ENCODE measurements at places on chromosomes 7 and 10. TPM values are rescaled to one million over a fixed set of nuclear protein-coding genes. Genes with fewer than 3 reads are reported as not detected.
A peak's percentile ranks its signal among the peaks of the same experiment; 100 is the strongest.

DNA sequence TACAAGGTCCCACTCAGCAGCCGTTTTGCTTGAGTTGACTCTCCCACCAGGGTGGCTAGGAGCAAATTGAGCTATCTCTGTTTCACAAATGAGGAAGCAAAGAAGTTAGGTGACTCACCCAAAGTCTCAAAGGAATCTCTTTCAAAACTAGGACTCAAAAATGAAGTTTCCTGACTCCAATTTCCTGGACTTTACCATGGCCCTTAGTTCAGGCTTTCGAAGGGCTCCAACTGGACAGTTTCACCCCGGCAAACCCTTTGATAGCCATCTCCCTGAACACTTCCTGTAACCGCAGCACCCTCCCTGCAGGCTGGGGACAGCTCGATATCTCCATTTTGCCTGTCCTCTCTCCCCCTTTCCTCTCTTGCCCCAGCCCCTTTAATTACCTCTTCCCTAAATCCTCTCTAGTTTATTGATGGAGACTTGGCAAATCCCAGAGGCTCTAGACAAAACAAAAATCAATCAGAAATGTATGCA is 4.7 kb upstream of the AFAP1L2 start:
- H3K36me3 ChIP-seq = no peaks in the 10 kb centered on the region
- no peak for DNase-seq

DNA sequence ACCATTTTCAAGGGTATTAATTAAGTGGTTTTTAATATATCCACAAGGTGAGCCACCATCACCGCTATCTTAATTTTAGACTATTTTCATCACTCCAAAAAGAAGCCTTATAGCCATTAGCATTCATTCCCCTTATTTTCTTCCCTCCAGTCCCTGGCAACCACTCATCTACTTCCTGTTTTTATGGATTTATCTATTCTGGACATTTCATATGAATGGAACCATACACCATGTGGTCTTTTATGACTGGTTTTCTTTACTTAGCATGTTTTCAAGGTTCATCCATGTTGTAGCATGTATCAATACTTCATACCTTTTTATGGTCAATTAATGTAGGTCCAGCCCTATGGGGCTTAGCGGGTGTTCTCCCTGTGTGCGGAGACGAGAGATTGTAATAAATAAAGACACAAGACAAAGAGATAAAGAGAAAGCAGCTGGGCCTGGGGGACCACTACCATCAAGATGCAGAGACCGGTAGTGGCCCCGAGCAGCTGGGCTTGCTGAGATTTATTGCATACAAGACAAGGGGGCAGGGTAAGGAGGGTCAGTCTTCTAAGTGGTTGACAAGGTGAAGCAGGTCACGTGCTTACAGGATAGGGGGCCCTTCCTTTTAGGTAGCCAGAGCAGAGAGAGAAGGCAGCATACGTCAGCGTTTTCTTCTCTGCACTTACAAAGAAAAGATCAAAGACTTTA is 14.6 kb downstream of the WBP1L start:
- no peak for DNase-seq
- peak overlapping the region; percentile 48 for H3K27ac ChIP-seq
- no peaks in the 10 kb centered on the region for H3K36me3 ChIP-seq
- H3K4me3 ChIP-seq = no peak overlapping the region
- H3K27me3 ChIP-seq = no peaks in the 10 kb centered on the region
- H3K4me1 ChIP-seq = peaks cover 14% of the 10 kb centered on the region

DNA sequence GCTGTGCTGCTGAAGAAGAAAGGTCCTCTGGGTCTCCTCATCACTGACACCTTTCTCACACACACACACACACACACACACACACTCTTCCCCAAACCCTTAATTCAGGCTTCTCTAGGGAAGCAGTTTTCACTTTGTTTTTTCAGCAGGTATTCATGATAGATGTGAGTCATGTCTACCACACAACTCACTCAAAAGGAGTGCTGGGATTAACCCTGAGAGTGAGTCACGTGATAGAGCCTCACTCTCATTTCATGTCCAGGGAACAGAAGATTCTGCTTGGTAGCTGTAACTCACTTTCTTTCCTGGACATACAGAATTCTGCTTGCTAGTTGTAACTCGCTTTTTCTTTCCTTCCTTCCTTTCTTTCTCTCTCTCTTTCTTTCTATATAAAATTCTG is 45.4 kb downstream of the VIM start:
- no peak overlapping the region for H3K27ac ChIP-seq
- no peak for DNase-seq
- no peaks in the 10 kb centered on the region for H3K4me1 ChIP-seq
- H3K4me3 ChIP-seq = no peak overlapping the region

GRCh38 chr10:70555371-70555770 is 47.2 kb downstream of the PRF1 start:
- no peaks in the 10 kb centered on the region for H3K4me1 ChIP-seq
- no peak overlapping the region for H3K27ac ChIP-seq
- no peaks in the 10 kb centered on the region for H3K27me3 ChIP-seq
- no peaks in the 10 kb centered on the region for H3K36me3 ChIP-seq
- H3K4me3 ChIP-seq = no peak overlapping the region

- no peaks in the 10 kb centered on the region for H3K4me1 ChIP-seq
- H3K27ac ChIP-seq = no peak overlapping the region
- H3K4me3 ChIP-seq = no peak overlapping the region
- H3K27me3 ChIP-seq = no peaks in the 10 kb centered on the region
Observed at GRCh38 chr7:82548141-82548688, 104.6 kb upstream of the CACNA2D1 start.

DNA sequence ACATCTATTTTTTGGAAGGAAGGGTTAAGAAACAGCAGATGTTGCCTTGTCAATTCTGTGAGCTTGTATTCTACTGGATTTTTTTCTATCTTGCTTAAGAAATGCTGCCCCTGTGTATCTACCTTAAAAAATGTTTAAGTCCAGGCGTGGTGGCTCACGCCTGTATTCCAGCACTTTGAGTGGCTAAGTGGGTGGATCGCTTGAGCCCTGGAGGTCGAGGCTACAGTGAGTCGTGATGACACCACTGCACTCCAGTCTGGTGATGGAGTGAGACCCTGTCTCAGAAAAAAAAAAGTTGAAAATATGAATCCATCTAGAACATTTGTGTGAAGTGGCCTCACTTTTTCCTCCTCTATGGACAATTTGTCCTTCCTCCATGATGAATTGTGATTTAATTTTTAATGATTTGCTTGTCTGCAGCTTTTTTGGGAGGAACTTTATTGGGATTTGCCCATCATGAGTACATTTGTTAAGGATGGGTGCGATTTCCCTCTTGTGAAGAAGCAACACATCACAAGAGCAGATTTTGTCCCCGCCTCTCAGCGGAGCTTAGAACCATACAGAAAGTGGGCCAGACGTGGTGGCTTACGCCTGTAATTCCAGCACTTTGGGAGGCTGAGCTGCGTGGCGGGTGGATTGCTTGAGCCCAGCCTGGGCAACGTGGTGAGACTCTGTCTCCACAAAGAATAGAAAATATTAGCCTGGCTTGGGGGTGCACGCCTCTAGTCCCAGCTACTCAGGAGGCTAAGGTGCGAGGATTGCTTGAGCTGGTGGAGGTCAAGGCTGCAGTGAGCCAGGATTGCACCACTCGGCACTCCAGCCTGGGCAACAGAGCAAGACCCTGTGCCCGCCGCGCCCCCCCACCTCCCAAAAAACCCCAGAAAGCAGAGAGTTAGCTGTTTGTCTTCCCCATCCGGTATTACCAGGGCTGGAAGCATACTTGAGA is 57.7 kb downstream of the DNAJB6 start:
- H3K27ac ChIP-seq = peak overlapping the region; percentile 87
- H3K27me3 ChIP-seq = no peaks in the 10 kb centered on the region

GRCh38 chr10:71927776-71928592 is 36.2 kb upstream of the CHST3 start:
- DNase-seq = no peak
- no peak overlapping the region for H3K27ac ChIP-seq
- H3K4me1 ChIP-seq = no peaks in the 10 kb centered on the region
- H3K4me3 ChIP-seq = no peak overlapping the region
- no peaks in the 10 kb centered on the region for H3K27me3 ChIP-seq

Gene ARHGEF35
- 0.15 TPM for total RNA-seq
